Body of pancreas (tissue), 4 donors: ENCODE measurements at places on chromosomes 7 and 10. TPM values are rescaled to one million over a fixed set of nuclear protein-coding genes. Genes with fewer than 3 reads are reported as not detected.

The DNAAF5 gene
- total RNA-seq = 17.9 TPM

The TUBAL3 gene
- total RNA-seq = not detected

The IDI1 gene
- total RNA-seq = 20.4 TPM

The CRTAC1 gene
- not detected for total RNA-seq

The GPC2 gene
- 0.99 TPM for total RNA-seq

The ABCB1 gene
- total RNA-seq = 2.3 TPM

The VIPR2 gene
- total RNA-seq = 18.2 TPM

The OR2A1 gene
- not detected for total RNA-seq

The AKR1C4 gene
- 1.0 TPM for total RNA-seq

The LIPM gene
- total RNA-seq = not detected

The NPY gene
- 6.3 TPM for total RNA-seq

The LFNG gene
- total RNA-seq = 47.8 TPM

The SEMA3A gene
- total RNA-seq = 2.6 TPM

The ITGA8 gene
- 0.78 TPM for total RNA-seq

The AKR1E2 gene
- 14.5 TPM for total RNA-seq

The MYOF gene
- 25.7 TPM for total RNA-seq

The KLF14 gene
- total RNA-seq = 1.6 TPM

The NPSR1 gene
- total RNA-seq = not detected

The CUZD1 gene
- 225 TPM for total RNA-seq

The CFAP46 gene
- total RNA-seq = 0.33 TPM

The CLRN3 gene
- total RNA-seq = not detected

The LIPJ gene
- total RNA-seq = 0.99 TPM

The FZD1 gene
- total RNA-seq = 10.1 TPM

The CAMK2B gene
- total RNA-seq = 7.6 TPM

The GBX1 gene
- not detected for total RNA-seq

The KAZALD1 gene
- 1.8 TPM for total RNA-seq

The FAM25A gene
- not detected for total RNA-seq

The GPR22 gene
- total RNA-seq = not detected

The STOX1 gene
- total RNA-seq = 2.1 TPM

The ZNF394 gene
- total RNA-seq = 18.7 TPM

The HKDC1 gene
- 13.5 TPM for total RNA-seq

The SAMD8 gene
- 16.1 TPM for total RNA-seq

The FAM237B gene
- total RNA-seq = not detected

The MCU gene
- total RNA-seq = 7.9 TPM

The CELF2 gene
- total RNA-seq = 10.4 TPM

The NME8 gene
- total RNA-seq = not detected

The PNLIPRP2 gene
- total RNA-seq = 455 TPM

The POLR2J3 gene
- total RNA-seq = 25.1 TPM

The CPA4 gene
- total RNA-seq = 9.6 TPM

The ARHGEF35 gene
- 5.3 TPM for total RNA-seq

The PLOD3 gene
- total RNA-seq = 23.9 TPM
